ENCODE measurements at places on chromosomes 2 and 18.

GRCh38 chr18:28961669-28962228 lies 784.8 kb upstream of the CDH2 start:
- DNase-seq, result no peak

DNA sequence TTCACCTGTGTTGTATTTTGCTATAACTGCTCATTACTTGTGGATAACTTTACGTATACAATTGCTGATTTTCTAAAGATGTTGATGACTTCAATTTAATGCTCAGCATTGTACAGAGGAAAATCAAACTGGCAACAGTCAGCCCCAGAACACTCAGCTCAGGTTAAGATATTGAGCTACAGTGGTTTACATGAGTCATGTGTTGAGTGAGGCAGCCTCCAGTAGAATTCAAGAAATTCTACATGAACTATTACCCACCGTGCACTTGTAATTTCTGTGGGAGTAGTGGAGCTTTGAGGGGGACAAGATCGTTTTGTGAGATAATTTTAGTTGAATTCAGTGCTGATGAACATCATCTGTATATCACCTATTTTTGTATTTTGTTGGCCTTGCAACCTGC lies 292.3 kb downstream of the ALPK2 start:
- DNase-seq, result no peak

GRCh38 chr2:220670511-220670910 lies 901.6 kb downstream of the EPHA4 start:
- DNase-seq, result no peak

- peak; percentile 79 for DNase-seq
Measured at GRCh38 chr2:240452462-240453256, 17.2 kb downstream of the GPC1 start.

GRCh38 chr2:54088191-54088634 lies 27.2 kb upstream of the ACYP2 start:
- DNase-seq, result no peak

- no peak for DNase-seq
Measured at GRCh38 chr2:202049840-202050239, 16.2 kb downstream of the FZD7 start.

DNA sequence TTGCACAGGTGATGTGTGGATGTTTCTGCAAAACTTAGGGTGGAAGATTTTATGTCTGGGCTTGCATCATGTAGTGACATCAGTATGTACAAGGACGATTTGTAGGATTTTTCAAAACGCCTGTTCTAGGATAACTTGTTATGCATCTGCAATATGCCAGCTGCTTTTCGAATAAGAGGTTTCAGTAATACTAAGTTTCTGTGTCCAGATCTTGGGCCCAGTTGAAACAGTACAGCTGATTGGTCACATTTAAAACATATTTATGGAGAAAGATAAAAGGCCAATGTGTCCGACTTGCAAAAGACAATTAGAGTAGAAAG lies 1.2 kb downstream of the PTPN4 start:
- DNase-seq, result peak; percentile 24

GRCh38 chr2:78710632-78711375 lies 314.7 kb upstream of the REG3G start:
- DNase-seq, result no peak

GRCh38 chr2:229780856-229781773 lies 66.8 kb upstream of the DNER start:
- DNase-seq, result peak; percentile 34

DNA sequence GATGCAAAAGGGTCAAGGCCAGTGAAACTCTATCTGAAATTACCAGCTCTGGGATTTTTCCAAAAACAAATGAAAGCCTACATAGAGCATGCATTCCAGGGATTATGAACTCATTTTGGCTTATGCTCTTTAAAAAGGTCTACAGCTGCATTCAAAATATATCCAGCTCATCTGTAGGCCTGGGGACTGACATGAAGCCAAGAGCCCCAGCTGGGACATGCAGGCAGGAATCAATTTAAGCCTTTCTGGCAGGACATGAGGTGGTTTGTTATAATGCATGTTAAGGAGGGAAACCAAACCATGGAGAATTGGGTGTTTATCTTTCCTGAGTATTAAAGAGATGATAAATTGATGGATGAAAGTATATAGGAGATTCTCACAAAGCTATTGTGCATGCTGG lies 164.5 kb downstream of the RBM43 start:
- no peak for DNase-seq

- no peak for DNase-seq
Measured at GRCh38 chr2:85254540-85255300, 73.1 kb downstream of the TGOLN2 start.

DNA sequence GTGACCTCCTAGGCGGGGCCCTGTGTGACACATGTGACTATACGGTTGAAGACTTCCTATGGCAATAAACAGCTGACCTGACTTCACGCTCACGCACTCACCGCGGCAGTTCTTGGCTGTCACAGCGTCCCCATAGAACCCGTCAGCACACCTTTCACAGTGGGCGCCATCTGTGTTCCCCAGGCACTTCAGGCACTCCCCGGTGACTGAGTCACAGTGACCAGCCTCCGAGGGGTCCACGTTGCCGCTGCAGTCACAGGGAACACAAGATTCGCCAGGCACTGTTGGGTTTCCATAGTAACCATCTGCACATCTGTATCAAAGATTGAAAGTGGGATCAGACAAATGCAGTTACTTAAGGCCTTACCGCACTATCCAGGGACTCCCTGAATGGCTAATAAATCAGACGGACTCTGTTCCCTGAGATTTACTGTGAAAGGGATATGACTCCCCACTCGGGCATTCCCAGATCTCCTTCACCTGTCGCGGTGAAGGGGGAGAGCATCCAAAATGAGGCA lies 94.5 kb downstream of the LAMA1 start:
- no peak for DNase-seq

- DNase-seq, result no peak
Measured at GRCh38 chr2:104698276-104698675, 155.6 kb upstream of the POU3F3 start.

DNA sequence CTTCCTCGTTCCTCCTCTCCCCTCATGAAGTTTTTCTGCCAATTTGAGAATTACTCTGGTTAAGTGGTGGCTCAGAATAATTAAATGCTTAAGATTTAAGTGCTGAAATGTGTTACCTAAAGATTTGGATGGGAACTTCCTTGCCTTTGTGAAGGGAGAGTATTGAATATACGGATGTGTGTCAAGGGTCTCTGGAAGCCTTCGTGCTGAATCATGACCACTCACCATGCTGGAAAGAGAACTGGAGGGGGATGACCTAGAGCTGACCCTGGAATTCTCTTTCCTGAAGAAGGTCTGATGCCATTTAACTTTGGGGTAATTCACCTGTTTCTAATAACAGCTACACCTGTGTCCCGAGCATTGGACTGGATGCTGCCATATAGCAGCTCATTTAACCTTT lies 2.2 kb downstream of the MOCOS start:
- DNase-seq, result no peak

GRCh38 chr2:239257511-239257937 lies 143.3 kb downstream of the HDAC4 start:
- DNase-seq, result peak; percentile 63

DNA sequence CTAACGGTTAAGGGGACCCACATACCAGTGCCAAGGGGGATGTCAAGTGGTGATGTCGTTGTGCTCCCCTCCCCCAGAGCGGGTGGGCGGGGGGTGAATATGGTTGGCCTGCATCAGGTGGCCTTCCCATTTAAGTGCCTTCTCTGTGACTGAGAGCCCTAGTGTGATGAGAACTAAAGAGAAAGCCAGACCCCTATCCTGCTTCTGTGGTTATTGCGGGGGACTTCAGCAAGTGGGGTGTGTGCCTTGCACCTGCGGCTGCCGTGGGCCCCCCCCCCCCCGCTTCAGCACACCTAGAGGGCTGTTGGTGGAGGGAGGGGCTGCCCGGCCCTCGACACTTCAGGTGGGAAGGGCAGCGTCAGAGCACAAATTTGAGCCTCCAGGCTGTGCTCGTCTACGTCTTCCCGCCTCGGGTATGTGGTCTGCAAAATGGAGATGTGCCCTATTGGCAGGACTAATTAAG lies 6.1 kb downstream of the CTDSP1 start:
- DNase-seq, result no peak

DNA sequence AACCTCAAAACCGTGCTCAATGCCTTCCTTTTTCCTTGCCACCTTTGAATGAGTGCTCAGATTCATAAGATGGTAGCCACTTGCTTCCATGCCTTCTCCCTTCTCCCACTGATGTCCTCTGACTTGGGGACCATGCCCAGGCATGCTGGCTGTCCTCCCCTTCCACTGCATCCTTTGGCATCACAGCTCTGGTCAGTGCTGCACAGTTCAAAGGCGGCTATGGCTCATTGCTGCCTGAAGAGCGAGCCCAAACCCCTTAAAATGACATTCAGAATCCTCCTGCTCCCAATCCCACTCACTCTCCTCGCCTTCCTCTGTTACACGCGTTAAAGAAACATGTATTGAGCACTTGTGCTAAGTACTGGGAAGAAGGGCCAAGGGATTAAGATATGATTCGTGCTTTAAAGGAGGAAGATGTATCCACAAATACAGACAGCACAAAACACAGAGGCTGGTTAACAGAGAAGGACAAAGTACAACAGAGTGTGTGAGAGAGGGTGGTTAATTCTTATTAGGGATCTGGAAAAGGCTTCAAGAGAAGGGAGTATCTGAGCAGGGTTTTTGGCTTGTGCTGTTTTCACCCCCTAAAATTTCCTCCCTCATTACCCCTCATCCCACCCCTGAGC lies 81.8 kb downstream of the CERKL start:
- DNase-seq, result no peak

GRCh38 chr2:60984720-60985119 lies 32.8 kb upstream of the PEX13 start:
- no peak for DNase-seq

- peak; percentile 61 for DNase-seq
Measured at GRCh38 chr2:86068136-86068588, 37.5 kb downstream of the POLR1A start.

DNA sequence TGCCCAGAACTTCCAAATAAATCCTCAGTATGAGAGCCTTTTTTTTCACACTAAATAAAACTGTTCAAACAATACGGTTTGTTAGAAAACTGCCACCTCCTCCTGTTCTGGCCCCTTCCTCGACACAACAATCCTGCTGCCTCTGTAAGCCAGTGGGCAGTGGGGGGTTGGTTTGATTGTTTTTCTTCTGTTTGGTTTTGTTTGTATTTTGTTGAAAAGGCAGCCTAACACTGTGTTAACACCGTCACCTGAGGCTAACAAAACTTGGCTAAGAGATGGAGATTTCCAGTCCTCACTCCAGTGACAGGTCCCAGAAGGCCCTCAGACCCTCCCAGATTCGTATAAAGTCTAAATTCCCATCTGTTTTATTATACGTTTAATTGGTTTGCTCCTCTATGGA lies 402.1 kb downstream of the ZNF521 start:
- DNase-seq, result no peak

DNA sequence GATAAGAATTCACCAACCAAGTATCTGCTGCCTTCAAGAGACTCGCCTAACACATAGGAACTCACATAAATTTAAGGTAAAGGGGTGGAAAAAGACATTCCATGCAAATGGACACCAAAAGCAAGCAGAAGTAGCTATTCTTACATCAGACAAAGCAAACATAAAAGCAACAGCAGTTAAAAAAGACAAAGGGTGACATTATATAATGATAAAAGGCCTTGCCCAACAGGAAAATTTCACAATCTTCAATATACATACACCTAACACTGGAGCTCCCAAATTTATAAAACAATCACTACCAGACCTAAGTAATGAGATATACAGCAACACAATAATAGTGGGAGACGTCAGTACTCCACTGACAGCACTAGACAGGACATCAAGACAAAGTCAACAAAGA lies 41.4 kb downstream of the NEMP2 start:
- no peak for DNase-seq

DNA sequence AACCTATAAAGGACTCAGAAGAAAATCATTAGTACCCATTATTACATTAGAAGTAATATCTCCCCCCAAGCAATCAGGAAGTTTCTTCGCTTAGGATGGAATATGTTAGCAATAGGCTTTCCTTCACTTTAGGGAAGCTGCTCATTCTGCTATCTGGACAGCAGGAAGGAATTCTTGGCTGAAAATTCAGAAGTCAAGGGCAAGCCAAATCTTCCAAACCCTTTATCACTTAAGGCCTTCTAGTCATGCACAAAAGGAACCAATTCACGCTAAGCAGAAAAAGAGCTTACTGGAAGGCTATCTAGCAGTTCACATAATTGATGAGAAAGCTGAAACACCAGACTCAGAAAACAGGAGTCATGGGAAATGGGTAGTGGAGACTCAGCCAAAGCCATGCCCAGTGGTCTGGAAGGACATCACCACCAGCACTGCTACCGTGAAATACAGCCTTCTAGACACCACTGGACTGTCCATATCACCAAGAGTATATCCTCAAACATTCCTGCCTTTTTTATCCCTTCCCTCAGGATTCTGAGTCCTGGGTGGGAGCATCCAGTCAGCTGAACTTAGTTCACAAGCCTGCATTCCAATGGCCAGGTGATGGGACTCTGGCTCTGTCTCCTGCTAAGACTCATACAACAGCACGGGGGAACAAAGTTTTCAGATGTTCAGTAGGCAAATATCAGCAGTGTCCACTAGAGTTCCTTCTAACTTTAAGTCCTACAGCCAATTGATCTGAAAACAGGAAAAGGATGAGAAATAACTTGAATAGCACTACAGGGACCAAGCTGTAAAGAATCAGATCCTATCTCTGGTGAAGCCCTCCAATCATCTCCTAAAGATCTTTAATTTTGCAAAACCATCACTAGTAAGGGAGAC lies 14.8 kb upstream of the ADAM17 start:
- DNase-seq, result no peak

- DNase-seq, result peak; percentile 59
Measured at GRCh38 chr2:20667531-20668401, 822 bp downstream of the GDF7 start.

DNA sequence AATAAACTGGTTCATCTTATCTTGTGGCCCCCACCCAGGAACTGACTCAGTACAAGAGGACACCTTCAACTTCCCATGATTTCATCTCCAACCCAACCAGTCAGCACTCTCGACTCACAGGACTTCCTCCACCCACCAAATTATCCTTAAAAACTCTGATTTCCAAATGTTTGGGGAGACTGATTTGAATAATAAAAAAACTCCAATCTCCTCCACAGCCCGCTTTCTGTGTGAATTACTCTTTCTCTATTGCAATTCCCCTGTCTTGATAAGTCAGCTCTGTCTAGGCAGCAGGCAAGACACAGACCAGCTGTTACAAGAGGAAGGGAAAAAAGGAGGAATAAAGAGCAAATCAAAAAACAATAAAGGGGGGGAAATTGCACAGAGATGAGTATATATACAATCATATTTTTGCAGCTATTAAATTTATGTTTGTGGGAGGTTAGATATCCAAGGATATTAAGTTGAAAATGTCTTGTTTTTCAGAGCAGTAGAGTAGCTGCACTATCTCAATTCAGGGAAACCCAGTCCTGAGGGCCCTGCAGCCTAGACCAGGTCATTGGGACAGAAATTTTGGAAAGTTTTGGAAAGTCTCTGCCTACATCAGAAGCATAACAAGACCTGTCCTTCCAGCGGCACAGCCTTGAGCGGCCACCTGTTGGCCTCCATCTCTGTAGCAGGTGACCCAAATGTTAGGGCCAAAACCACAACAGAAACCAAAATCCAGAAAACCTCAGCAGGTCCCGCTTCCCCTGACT lies 32.8 kb upstream of the SIGLEC15 start:
- DNase-seq, result no peak

Measured in GM13976 (cell line).